ENCODE measurements at places on chromosomes 7 and 10.

DNA sequence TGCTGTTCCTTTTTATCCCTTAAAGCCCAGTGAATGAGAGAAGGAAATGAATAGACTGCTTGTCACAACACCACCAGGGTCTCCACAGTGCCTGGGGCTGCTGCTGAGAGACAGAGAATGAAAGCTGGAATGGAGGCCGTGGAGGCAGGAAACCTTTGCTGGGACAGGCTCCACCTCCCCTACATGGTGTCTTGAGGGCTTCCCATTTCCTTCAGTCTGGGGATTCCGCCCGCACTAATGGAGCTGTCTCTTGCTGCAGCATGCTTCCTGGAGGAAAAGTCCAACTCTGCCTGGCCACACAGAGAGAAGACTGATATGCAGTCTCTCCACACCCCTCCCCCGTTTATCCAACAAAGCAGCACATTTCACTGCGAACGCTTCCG, 54.5 kb downstream of the LRRC4 start:
- DNase-seq: no peak

GRCh38 chr10:71176661-71177060, 35.7 kb upstream of the UNC5B start:
- no peak for DNase-seq

- no peak for DNase-seq
These were observed 82.7 kb upstream of the WIPF3 start for GRCh38 chr7:29723599-29723998.

DNA sequence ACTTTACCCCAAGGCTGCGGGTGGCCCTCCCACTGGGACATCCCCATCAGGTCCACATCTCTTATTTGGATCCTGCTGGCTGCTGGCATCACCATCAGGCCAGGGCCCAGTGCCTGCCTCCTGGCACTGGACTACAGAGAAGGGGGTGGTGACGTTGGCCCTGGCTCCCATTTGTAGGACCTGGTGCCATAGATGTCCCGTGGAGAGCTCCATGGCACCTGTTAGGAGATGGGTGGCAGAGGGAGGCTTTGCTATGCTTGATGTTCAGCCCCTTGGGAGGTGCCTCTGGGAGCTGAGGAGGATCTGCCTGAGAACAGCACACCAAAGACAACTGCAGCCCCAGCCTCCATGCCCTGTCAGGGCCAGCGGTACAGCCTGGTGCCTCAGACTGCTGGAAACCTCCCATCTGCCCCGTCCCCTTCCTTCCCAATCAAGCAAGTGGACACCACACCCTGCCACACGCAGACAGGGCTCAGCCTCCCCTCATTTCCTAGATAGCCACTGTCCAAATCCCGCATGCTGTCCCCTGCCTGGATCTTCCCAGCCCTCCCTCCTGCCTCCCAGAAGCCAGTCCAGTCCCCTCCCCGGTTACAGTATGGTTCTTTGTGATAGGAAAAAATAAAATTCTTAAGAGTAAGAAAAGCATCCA, 230.0 kb upstream of the GRB10 start:
- DNase-seq: no peak

GRCh38 chr10:128614802-128615553, 488.8 kb upstream of the MKI67 start:
- DNase-seq: no peak

- DNase-seq: no peak
These were observed 3.0 kb downstream of the VOPP1 start for GRCh38 chr7:55569269-55569663.

DNA sequence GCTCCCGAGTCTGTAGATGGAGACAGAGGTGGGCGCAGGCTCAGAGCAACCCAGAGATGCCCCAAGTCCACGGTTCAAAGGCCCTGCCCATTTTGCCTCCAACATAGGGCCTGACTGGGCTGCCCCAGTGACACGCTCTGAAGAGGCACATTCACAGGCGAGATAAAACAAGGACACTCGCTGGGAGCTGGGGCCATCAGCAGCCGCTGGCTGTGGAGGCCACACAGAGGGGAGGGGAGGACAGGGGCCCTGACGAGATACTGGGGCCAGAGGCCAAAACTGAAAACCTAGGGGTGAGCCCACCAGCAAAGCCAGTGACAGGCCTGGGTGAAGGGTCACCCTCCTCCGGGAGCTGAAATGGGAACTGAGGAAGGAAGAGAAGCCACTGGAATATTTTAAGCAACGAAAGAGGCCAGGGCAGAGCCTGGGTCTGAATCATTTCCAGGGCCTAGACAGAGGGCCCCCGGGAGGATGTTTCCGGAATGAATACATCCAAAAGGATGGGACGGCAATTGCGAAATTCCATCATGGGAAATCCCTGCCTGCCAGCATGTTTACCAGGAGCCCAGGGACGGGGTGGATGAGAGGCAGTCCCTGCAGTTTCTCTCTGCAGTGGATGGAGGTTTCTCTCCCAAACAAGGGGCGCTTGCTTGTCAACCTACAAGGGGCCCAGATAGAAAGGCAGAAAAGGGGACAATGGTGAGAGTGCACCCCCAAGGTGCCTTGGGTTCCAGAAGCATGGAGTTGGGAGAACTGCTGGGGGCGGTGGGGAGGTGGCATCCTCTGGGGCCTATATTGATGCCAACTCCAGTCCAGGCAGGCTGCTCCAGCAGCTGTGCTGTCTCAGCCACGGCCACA, 29.0 kb upstream of the HSPA12A start:
- DNase-seq: no peak

DNA sequence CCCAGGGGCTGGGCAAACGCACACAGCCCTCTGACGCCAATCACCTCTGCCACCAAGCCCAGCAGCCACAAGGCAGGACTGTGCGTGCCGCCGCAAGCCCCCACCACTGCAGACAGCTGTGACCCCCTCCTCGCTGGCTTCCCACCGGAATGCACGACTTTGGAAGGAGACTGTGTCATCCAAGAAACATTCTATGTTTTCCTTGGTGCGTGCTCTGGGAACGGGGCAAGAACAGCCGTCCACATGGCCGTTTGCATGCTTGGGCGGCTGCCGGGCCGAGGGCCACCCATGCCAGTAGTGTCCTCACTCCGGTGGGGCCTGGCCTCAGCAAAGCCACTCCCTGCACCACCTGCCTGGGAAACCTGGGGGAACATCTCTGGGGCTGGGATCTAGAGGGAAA, 17.6 kb upstream of the ELN start:
- DNase-seq: no peak

DNA sequence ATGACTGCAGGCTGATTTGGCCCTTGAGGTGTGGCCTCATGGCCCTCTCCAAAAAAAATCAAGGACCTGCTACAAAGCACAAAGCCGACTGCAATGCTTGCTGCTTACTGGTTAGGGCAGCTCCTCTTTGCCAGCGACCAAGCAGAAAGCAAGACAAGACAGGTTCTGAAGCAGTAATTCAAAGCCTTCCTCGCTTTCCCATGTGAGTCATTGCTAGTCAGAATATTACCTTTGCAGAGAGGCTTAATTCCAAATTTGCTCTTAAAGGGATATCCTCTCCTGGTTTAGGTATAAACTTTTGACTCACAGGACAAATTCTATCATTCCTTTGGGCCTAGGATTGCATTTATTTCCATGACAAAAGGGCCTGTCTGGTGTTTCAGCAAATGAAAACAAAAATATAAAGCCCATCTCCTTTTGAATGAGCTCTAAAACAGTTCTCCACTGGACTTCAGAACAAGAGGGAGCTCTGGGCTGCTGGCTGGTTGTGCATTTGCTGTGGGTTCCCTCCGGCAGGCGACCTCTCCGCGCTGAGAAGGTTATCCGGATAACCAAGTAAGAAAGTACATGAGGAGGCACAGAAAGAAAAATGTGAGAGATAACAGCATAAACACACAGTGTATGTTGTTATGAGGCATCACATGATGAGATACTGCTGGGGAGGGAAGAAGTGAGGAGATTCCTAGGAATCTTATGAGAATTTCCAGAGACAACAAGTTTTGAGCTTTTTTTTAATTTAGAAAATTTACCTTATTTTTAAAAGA, 90.8 kb downstream of the EGFR start:
- no peak for DNase-seq

DNA sequence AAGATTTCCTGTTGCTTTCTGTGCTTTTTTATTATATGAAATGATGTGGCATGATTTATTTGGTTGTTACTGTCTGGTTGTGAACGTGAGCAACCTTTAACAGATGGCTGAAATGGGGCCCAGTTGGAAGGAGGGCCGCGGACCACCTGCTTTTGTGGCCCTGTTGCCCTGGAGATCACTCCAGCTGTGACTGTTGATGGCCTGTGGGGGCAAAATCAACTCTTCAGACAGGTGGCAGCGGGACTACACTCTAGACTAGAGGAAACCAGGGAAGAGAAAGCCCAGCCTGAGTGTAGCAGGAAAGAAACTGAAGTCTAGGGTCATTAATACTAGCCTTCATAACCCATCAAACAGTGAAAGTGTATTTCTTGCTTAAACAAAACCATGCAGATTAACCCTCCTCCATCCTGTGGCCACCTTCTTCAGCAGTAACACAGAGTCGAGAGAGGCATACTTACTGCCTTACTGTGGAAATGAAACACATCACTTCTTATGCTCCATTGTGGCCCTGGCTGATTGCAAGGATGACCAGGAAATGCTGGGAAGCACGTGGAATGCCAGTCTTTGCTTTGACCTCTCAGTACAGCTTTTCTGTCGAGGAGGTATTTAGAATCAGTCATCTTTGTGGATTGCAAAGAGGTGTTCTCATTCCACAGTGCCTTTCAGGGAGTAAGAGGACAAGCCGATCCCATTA, 80.5 kb downstream of the CCNY start:
- no peak for DNase-seq

- no peak for DNase-seq
These were observed 124.5 kb downstream of the CHN2 start for GRCh38 chr7:29318853-29319718.

DNA sequence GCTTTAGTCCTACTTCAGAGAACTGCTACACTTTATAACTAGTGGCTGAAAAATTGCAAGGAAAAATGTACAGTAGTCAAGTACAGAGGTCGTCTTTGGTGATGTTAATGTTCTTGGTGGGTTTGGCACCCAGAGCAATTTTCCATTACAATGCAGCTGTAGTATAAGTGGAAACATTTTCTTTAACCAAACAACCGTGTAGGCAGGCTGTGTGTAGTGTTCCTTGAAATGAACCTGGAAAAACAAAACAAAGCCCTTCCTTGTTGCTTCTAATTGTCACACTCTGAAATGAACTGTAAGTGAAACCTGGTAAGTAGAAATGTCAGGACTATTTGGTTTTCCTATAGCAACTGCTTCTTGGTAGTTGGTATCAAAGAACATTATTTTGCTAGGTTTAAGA, 256.9 kb downstream of the MDFIC start:
- no peak for DNase-seq

GRCh38 chr10:47139121-47139520, 160.9 kb upstream of the GDF10 start:
- no peak for DNase-seq

GRCh38 chr10:1464881-1465417, 272.4 kb downstream of the ADARB2 start:
- DNase-seq: no peak

- no peak for DNase-seq
These were observed 12.0 kb upstream of the ZNF800 start for GRCh38 chr7:127404286-127405072.

DNA sequence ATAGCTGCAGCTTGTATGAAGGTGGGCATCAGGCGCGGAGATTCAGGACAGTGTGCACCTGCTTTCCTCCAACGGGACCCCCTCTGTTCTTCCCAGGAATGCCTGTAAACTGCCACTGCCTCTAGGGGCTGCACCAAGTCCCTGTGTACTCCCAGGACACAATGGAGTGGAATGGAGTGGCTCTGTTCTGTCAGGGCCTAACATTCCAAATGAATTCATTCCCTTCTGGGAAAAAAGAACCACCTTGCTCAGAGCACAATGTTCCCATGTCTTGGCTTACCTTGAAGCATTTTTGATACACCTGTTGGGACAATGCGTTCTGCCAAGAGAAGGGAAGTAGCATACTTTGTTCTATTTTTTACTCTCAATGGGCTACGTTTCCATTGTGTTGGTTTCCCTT, 339.4 kb downstream of the FRMD4A start:
- DNase-seq: no peak

DNA sequence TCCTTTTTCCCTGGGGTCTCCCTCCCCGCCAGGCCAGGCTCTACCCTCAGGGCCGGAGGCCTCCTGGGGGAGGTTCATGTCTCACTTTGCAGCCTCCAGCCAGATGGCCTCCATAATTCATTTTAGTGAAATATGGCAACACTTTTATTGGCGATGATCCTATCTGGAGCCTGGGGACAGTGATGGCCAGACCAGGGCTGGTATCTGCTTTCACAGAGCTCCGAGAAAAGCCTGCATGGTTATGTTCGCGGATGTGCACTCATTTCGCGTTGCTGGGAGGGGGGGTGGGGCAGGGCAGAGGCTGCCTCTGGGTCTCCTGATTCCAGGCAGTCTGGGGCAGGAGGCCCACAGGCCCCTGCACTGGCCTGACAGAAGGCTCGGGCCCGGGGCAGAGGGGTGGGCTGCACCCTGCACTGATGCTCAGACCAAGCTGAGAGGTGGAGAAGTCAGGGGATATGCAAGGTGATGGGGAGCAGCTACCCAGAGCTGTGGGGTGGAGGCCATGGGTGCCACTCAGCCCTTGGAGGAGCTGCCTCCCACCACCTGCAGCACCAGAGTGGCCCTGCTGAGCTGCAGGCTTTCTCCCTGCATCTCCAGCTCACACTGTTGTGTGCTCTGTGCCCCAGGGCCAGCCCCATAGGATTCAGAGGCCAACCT, 85.3 kb upstream of the RET start:
- no peak for DNase-seq
